ENCODE measurements at places on chromosomes 2 and 18.

GRCh38 chr18:46212398-46212797 lies 108.2 kb downstream of the HAUS1 start:
- DNase-seq = no peak

- DNase-seq = no peak
These were observed 137.6 kb upstream of the FN1 start for GRCh38 chr2:215573496-215573895.

DNA sequence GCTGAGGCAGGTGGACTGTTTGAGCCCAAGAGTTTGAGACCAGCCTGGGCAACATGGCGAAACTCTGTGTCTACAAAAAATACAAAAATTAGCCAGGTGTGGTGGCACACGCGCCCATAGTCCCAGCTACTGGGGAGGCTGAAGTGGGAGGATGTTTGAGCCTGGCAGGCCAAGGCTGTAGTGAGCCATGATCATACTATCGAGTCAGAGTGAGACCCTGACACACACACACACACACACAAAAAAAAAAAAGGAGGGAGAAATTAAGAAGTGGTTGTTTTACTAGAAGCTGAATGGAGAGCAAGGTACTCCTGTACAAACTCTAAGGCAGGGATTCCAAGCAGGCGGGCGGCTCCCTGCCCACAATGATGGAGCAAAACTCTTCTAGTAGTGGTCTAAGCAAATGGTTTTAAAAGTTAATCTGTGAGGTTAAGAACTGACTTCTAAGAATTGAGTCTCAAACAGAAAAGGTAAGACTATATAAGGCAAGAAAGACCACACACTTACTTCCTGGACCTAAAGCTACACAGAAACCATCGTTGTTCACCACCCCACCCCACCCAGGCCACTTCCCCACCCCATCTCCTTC lies 2.6 kb downstream of the ANKRD44 start:
- no peak for DNase-seq

GRCh38 chr2:27042159-27042661 lies 9.3 kb upstream of the AGBL5 start:
- no peak for DNase-seq

DNA sequence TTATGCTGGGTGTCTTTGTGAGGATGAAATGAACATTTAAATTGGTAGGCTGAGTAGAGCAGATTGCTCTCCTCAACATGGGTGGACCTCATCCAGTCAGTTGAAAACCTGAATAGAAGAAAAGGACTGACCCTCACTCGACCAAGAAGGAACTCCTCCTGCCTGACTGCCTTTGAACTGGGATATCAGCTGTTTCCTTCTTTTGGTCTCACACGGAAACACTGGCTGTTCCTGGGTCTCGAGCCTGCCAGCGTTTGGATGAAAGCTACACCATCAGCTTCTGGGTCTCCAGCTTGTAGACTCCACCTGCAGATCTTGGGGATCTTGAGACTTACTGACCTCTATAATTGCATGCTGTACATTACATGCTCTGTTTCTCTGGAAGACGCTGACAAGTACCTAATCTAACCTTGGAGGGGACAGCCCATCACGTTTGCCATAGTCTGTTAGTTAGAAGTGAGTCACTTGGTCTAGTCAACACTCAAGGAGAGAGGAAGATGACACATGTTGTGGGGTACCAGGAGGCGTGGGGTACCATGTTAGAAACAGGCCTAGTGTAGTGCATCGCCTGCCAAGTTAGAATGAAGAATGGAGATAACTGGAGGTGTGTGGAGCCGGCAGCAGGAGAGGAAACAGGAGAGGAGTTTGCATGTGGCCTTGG lies 267.0 kb downstream of the MREG start:
- DNase-seq = no peak

- DNase-seq = no peak
These were observed 55.7 kb downstream of the ACSL3 start for GRCh38 chr2:222916229-222917197.

DNA sequence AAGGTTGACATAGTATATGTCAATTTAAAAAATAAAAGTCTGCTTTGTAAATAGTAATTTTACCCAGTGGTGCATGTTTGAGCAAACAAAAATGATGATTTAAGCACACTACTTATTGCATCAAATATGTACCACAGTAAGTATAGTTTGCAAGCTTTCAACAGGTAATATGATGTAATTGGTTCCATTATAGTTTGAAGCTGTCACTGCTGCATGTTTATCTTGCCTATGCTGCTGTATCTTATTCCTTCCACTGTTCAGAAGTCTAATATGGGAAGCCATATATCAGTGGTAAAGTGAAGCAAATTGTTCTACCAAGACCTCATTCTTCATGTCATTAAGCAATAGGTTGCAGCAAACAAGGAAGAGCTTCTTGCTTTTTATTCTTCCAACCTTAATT lies 78.6 kb upstream of the CSRNP3 start:
- DNase-seq = no peak

GRCh38 chr2:133562558-133562957 lies 5.7 kb downstream of the NCKAP5 start:
- DNase-seq = no peak

DNA sequence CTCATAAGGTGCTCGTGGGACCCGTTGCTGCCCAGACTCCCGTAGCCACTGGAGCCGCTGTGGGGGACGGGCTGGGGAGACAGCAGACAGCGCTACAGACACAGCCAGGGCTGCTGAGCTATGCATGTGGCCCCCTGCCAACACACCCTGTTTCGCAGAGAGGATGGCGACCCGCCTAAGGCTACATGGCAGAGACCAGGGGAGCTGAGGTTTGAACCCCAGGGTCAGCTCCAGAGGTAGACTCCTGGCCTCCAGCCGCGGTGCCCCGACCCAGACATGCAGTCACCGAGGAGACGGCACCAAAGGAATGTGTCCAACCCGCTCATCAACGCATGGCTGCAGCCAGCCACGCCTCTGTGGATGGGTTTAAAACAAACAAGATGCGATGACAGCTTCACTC lies 21.0 kb upstream of the HES6 start:
- DNase-seq = no peak
